ENCODE measurements at places on chromosomes 2 and 18.

DNA sequence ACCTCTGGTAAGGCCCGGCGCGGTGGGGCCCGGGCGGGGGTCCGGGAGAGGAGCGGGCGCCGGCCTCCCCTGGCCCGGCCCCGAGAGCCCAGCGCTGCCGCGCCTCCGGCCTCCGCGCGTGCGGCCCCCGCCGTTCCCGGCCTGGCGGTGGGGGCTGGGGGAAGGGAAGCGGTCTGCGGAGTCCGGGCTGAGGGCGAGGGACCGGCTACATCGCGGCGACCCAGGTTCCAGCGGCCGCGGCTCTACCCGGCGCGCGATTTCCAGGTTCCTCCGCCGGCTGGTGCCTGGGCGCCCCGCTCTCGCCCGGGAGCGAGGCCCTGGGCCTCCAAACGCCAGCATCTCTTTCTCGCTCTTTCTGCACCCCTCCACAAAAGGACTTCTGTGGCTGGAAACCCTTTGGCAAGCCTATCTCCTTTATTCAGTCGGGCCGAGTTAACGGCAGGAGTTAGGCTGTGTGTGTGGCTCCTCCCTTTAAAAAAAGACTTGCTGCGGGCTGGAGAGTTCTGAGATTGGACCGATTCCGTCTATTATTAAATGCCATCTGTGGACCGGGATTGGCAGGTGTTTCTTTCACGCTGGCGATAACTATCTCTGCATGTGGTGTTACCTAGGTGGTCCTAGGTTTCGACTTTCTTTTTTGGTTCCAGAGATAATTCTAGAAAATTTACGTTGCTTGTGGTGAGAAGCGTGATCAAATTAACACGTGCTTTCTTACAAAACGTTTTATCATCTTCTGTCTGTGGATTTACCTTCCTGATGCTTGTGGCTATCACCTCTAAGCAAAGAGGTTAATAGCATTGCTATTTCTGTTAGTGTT is 592 bp downstream of the ME2 start:
- peak; percentile 88 for DNase-seq

DNA sequence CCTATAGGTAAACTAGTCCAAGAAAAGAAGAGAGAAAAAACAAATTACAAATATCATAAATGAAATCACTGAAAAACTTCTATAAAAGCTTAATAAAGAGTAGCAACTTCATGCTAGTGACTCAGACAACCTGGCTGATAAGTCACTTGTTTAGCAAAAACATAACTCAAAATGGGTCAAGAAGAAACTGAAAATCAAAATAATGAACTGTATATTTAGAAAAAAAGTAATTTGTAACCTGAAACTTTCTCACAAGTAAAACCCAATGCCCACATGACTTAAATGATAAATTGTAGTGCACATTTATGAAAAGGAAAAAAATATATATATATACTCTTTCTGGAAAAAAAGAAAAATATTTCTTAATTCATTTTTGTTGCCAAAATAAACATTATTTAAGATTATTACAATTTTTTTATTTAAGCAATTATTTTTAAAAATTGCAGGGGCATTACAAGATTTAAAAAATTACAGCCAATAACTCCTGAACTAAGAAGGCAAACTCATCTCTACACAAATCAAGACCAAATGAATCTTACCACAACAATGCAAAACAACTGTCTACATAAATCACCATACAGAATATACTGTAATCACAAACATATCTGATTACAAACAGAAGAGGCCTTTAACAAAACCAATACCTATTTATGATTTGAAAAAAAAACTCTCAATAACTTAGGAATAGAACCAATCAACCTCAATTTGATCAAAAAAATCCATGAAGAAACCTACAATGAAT is 406.3 kb downstream of the CDH7 start:
- DNase-seq: no peak

DNA sequence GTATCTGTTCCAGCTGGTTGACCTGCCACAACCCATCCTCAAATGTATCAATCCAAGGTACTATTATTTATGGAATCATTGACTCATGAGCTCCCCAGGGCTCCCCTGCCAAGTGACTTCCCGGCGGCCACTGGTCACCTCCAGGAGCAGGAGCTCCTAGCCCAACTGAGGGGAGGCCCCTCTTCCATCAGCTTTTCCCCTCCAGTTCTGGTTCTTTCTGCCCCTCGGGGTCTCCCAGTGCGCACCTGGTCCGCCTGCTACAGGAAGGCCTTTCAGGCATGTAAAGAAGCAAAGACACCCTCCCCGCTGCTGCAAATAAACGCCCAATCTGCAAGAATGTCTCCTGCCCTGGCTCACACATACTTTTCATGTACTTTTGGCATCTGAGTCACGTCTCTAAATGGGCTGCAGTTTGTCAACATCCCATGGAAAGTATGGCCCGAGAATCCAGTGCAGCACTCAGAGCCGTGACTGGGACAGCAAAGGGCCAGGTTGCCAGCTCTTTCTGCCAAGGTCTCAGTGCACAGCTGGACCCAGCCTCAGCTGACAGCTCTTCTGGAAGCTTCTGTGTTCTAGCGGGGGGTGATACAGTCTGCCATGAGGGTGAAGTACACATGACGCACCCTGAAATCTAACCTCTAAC is 41.4 kb downstream of the KLHL29 start:
- no peak for DNase-seq

GRCh38 chr2:47152803-47153202 is 2.3 kb downstream of the STPG4 start:
- no peak for DNase-seq

DNA sequence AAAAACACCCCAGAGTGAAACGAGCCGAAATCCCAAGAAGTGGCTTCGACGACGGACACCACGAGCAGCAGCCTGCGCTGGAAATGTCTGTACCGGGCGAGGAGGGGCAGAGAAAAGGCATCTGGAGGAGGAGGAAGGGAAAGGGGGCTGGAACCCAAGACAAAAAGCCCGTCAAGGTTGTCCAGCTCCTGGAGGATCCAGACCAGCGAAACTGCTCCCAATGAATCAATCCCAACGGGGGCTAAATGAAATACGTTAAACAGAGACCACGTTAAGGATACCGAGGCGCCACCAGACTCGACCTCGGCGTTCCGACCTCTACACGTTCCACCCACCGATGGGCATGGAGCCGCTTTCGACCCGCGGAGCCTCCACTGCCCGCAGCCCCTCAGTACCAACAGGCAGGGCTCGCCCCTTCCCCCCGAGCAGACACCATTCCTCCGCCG is 400 bp downstream of the CCDC88A start:
- peak; percentile 78 for DNase-seq

DNA sequence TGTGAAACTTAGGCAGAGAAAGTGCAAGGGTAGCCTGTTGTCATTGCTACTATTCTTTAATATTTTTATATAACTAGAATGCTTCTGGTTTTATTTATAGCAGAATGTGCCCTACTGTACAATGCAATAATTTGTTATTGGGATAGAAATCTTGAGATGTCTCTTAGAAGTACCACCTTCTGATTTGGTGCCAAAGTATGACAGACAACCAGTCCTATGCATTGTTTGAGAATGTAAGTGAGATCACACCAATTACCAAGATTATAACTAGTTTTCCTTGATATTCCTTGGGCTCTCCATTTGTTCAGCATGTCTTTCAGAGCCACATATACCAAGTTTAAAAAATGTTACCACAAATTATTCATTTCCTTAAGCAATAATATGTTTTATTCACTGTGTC is 399.7 kb downstream of the CPS1 start:
- DNase-seq: no peak

DNA sequence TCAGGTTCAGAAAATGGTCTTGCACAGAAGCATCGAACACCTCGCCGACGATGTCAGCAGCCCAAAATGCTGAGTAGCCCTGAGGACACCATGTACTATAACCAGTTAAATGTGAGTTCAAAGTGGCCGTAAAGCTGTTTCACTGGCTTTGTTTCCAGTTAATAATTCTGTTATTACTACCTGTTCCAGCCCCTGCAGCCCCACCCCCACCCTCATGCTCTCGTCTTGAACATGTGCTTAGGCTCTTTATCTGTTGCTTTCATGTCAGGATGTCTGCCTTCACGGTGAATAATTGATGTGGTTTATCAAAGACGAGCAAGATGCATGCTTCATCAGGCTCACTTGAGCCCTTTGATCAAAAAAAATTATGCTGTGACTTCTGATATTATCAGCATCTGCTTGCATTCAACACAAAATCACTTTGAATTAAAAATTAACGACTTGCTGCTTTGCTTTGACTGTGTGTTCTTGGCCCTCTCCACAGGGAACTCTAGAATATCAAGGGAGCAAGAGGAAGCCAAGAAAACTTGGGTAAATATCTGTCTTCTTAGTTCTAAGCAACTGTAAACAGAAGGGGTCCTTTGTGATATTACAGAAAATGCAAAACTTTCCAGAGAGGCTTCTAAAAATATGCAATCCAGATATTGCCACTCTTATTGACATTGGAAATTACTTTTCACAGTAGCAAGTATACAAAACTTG is 63.4 kb upstream of the SP5 start:
- no peak for DNase-seq

DNA sequence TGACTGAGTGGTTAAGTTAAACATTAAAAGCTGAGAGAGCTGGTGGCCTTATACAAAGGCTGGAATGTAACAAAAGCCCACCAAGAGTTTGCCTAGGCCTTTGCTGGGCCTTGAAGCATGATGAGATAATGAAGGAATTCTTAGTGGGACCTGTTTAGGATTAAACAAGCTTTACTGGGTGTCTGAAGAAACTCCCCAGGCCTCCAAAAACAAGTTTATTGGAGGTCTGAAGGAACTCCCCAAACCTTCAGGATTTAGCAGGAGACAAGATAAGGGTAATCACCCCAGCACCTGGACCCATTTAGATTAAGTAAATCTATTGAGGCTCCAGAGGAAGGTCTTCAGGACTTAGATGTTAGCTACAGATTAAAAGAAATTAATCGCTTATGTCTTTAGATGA is 18.7 kb downstream of the PCARE start:
- no peak for DNase-seq

DNA sequence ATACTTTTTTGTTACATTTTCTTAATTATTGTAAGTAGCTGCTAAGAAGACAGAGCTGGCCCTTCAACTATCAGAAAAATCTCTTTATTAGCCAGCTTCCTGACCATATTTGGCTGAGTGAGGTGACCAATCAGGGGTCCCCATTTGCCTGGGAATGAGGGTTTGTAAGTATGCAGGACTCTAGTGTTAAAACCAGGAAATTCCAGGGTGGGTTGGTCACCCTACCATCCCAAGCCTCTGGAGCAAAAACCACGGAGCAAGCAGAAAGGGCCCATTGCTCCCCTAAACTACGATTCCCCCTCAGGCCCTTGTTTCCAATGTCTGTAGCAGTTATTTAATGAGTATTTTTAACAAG is 165.6 kb upstream of the NCKAP5 start:
- DNase-seq: no peak
